Kidney glomerular epithelial cell (primary cell): ENCODE measurements at places on chromosomes 5 and 9.
A peak's percentile ranks its signal among the peaks of the same experiment; 100 is the strongest.

- no peak for DNase-seq
These were observed 29.9 kb upstream of the MEGF10 start for GRCh38 chr5:127260686-127261085.

GRCh38 chr9:38081356-38082108 is 12.5 kb upstream of the SHB start:
- no peak for DNase-seq

DNA sequence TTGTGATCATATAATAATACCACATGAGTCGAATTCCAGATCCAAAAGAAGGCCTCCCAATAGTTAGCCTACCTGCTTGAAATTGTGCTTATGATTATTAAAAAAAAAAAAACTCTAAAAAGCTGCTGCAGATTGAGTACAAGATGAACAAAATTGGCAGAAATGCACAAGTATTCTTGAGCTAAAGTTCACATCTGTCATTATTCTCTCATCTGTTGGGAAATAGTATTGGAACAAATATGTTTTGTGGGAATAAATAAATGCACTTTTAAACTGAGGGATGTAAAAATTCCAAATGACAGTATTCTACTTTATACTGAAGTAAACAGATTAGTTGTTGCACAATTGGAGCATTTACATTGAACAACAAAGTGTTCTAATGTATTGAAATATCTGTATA is 15.7 kb downstream of the DAB2 start:
- no peak for DNase-seq

- DNase-seq, result no peak
These were observed 208.7 kb upstream of the RAI14 start for GRCh38 chr5:34447424-34447823.

DNA sequence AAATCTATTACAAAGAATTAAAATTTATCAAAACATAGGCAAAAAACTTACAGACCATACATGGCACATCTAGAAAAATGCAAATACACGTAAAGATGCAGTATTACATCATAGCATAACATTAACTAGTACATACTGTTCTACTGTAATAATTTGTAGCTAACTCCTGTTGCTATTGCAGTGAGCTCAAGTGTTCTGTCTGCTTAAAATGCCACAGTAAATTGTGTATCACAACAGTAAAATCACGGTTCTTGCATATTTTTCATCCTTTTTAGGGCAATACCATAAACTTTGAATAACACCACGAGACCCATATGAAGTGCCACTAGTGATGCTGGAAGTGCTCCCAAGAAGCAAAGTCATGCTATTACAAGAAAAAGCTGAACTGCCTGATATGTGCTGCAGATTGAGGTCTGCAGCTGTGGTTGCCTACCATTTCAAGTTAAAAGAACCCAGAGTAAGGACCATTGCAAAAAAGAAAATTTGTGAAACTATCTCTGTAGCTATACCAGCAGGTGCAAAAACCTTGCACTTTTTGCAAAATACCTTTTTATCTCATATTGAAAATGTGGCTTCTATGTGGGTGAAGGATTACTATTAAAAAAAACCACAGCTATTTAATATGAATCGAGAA is 14.2 kb downstream of the HOMER1 start:
- no peak for DNase-seq

- DNase-seq, result peak; percentile 53
These were observed 26.3 kb upstream of the TENT4A start for GRCh38 chr5:6686915-6687409.

DNA sequence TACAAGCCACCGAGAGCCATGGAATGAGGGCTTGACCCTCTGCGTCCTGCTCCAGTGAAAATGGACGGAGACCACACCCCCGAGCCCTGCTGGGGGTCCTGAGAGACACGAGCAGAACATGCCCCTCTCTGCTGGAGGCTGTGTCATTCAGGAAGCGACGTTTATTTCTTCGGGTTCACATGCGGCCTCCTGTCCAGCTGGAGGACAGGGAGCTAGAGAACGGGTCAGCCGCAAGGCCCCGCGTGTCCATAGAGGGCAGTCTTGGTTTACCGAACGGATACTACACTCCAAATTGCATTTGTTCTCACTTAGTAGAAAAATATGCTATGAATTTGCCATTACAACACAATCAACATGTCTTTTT is 36.1 kb downstream of the MRPL36 start:
- DNase-seq, result peak; percentile 17

DNA sequence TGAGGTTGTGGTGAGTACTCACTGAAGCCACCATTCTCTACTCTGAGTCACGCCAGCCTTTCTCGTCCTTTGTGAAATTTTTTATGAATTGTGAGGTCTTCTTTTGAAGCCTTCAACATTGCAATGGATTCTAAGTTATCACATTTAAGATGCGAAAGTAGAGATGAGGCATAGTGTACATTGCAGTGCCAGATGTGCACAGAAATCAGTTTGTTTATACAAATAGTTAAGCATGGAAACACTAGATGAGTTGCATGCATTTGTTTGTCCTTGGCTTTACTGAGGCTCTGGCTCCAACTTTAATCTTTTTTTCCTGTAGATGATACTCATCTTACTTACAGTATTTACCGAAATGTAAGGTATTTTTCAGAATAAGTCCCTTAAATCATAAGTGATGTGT is 453.7 kb upstream of the RIOK2 start:
- no peak for DNase-seq

- no peak for DNase-seq
These were observed 18.8 kb downstream of the BRD8 start for GRCh38 chr5:138159666-138160065.

- DNase-seq, result no peak
These were observed 15.7 kb downstream of the NREP start for GRCh38 chr5:111741278-111741677.

DNA sequence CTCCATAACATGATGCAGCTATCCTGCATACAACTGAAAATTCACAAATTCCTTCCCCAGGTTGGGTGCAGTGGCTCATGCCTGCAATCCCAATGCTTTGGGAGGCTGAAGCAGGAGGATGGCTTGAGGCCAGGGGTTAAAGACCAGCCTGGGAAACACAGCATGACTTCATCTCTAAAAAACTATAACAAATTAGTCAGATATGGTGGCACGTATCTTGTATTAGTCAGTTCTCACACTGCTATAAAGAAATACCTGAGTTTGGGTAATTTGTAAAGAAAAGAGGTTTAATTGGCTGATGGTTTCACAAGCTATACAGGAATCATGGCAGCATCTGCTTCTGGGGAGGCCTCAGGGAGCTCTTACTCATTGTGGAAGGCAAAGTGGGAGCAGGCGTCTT is 56.4 kb upstream of the DAPK1 start:
- DNase-seq, result peak; percentile 12

- no peak for DNase-seq
These were observed 116.2 kb downstream of the WNK2 start for GRCh38 chr9:93300175-93300572.

GRCh38 chr5:58735637-58736036 is 152.8 kb downstream of the RAB3C start:
- DNase-seq, result no peak
